Caco-2 (cell line): ENCODE measurements at places on chromosomes 12 and 14. TPM values are rescaled to one million over a fixed set of nuclear protein-coding genes. Genes with fewer than 3 reads are reported as not detected.

COX14 gene
- 85.0 and 86.3 TPM in 2 replicates for total RNA-seq

SGPP1 gene
- 15.2 and 16.9 TPM in 2 replicates for total RNA-seq

- no peaks in the 10 kb centered on the region for H3K36me3 ChIP-seq
- no peak overlapping the region for H3K27ac ChIP-seq
- H3K4me3 ChIP-seq: no peak overlapping the region
- DNase-seq: no peak
- H3K4me1 ChIP-seq: no peaks in the 10 kb centered on the region
Measured at GRCh38 chr12:28539691-28540323, 349.6 kb downstream of the CCDC91 start.

- H3K36me3 ChIP-seq: no peaks in the 10 kb centered on the region
- H3K4me3 ChIP-seq: no peak overlapping the region
- DNase-seq: no peak
- no peaks in the 10 kb centered on the region for H3K27me3 ChIP-seq
- peaks cover 2% of the 10 kb centered on the region for H3K4me1 ChIP-seq
Measured at GRCh38 chr14:70881549-70882177, 25.6 kb upstream of the PCNX1 start.

DNA sequence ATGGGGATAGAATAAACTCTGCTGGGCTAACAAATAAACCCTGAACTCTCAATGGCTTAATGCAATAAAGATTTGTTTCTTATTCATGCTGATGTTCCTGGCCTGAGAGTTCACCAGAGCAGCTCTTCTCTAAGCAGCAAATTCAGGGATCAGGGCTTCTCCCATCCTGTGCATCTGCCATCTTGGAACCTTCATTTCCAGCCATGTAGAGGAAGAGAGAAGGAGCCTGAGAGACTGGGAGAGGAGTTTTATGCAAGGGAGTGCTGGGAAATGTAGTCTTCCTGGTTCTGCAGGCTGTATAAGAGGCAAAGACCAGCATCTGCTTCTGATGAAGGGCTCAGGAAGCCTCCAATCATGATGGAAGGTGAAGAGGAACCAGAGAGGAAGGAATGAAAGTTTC lies 20.6 kb upstream of the APOLD1 start:
- H3K4me1 ChIP-seq: no peaks in the 10 kb centered on the region
- H3K27ac ChIP-seq: no peak overlapping the region
- no peaks in the 10 kb centered on the region for H3K27me3 ChIP-seq
- no peaks in the 10 kb centered on the region for H3K36me3 ChIP-seq

GRCh38 chr12:83985084-83985483 lies 927.5 kb downstream of the SLC6A15 start:
- H3K4me1 ChIP-seq: no peaks in the 10 kb centered on the region
- H3K36me3 ChIP-seq: no peaks in the 10 kb centered on the region
- no peaks in the 10 kb centered on the region for H3K27me3 ChIP-seq
- H3K27ac ChIP-seq: no peak overlapping the region
- no peak overlapping the region for H3K4me3 ChIP-seq
- no peak for DNase-seq

- no peaks in the 10 kb centered on the region for H3K4me1 ChIP-seq
- no peaks in the 10 kb centered on the region for H3K27me3 ChIP-seq
- H3K27ac ChIP-seq: no peak overlapping the region
- no peak for DNase-seq
- H3K36me3 ChIP-seq: no peaks in the 10 kb centered on the region; the same call in 1 of the 2 replicates
Measured at GRCh38 chr12:111692575-111693210, 6.8 kb downstream of the ACAD10 start.
